ENCODE measurements at places on chromosomes 1 and 21. TPM values are rescaled to one million over a fixed set of nuclear protein-coding genes. Genes with fewer than 3 reads are reported as not detected.
A peak's percentile ranks its signal among the peaks of the same experiment; 100 is the strongest.

- H3K27me3 ChIP-seq: peaks cover 47% of the 10 kb centered on the region
- H3K36me3 ChIP-seq: no peaks in the 10 kb centered on the region
- DNase-seq: peak; percentile 30
- H3K4me3 ChIP-seq: peak overlapping the region; percentile 74
- no peak overlapping the region for H3K27ac ChIP-seq
These were observed 192.8 kb downstream of the PRDM2 start for GRCh38 chr1:13892671-13893325.

The CFAP107 gene
- not detected for total RNA-seq

GRCh38 chr1:235069577-235070563 is 58.8 kb downstream of the TOMM20 start:
- no peak overlapping the region for H3K4me3 ChIP-seq
- no peak for DNase-seq
- H3K36me3 ChIP-seq: no peaks in the 10 kb centered on the region
- H3K27ac ChIP-seq: no peak overlapping the region
- peaks cover 32% of the 10 kb centered on the region for H3K4me1 ChIP-seq

The TNNI3K gene
- 1.3 TPM for total RNA-seq

The MAEL gene
- total RNA-seq: 0.20 TPM

DNA sequence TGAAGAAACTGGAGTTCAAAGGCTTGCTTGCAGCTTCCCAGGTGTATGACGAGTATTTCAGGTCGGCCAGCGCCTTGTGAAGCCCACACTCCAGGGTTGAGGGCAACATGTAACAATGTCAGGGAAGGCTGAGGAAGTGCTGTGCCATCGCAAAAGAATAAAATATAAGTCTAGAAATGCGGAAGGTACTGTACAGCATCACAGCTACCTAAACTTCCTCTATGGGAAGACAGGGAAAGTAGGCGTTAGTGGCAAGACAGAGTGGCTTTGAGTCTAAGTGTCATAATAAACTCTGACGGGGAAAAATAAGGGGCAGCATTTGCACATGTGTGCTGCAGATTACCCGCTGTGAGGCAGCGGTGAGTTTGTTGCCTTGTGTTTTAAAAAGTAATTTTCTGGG is 28.9 kb downstream of the DOP1B start:
- H3K4me1 ChIP-seq: peaks cover 5% of the 10 kb centered on the region
- H3K36me3 ChIP-seq: no peaks in the 10 kb centered on the region
- H3K27ac ChIP-seq: no peak overlapping the region

- H3K27me3 ChIP-seq: no peaks in the 10 kb centered on the region
- peak; percentile 25 for DNase-seq
- peaks cover 38% of the 10 kb centered on the region for H3K4me1 ChIP-seq
- no peaks in the 10 kb centered on the region for H3K36me3 ChIP-seq
- peak overlapping the region; percentile 77 for H3K4me3 ChIP-seq
These were observed 13.0 kb upstream of the GPR137B start for GRCh38 chr1:236129306-236129705.

- H3K27me3 ChIP-seq: no peaks in the 10 kb centered on the region
- no peak for DNase-seq
- no peak overlapping the region for H3K4me3 ChIP-seq
- no peaks in the 10 kb centered on the region for H3K4me1 ChIP-seq
These were observed 66.4 kb upstream of the TNFSF18 start for GRCh38 chr1:173117108-173117633.

GRCh38 chr1:25657883-25658760 is 41.5 kb downstream of the MAN1C1 start:
- peak overlapping the region; percentile 12 for H3K27ac ChIP-seq
- DNase-seq: no peak
- H3K36me3 ChIP-seq: no peaks in the 10 kb centered on the region
- peak overlapping the region; percentile 21 for H3K4me3 ChIP-seq
- H3K27me3 ChIP-seq: no peaks in the 10 kb centered on the region

DNA sequence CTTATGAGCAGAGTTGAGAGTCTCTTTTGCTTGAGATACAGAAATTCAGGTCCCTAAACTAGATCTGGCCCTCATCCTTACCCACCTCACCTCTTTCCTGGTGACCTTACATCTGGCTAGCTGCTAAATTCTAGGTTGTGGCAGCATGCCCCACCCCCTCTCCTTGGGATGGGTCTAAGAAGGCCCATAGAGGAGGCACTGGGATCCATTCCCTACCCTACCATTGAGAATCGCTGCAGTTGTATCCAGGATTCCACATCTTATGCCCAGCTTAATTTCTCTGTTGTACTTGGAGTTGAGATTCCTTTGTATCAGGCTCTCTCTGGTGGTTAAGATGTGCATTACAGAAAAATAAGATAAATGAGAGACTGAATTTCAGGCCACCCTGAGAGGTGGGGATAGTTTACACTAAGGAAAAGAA is 9.5 kb upstream of the TMEM39B start:
- peak overlapping the region; percentile 79 for H3K27ac ChIP-seq
- H3K36me3 ChIP-seq: peaks cover 21% of the 10 kb centered on the region
- H3K27me3 ChIP-seq: no peaks in the 10 kb centered on the region
- DNase-seq: no peak

DNA sequence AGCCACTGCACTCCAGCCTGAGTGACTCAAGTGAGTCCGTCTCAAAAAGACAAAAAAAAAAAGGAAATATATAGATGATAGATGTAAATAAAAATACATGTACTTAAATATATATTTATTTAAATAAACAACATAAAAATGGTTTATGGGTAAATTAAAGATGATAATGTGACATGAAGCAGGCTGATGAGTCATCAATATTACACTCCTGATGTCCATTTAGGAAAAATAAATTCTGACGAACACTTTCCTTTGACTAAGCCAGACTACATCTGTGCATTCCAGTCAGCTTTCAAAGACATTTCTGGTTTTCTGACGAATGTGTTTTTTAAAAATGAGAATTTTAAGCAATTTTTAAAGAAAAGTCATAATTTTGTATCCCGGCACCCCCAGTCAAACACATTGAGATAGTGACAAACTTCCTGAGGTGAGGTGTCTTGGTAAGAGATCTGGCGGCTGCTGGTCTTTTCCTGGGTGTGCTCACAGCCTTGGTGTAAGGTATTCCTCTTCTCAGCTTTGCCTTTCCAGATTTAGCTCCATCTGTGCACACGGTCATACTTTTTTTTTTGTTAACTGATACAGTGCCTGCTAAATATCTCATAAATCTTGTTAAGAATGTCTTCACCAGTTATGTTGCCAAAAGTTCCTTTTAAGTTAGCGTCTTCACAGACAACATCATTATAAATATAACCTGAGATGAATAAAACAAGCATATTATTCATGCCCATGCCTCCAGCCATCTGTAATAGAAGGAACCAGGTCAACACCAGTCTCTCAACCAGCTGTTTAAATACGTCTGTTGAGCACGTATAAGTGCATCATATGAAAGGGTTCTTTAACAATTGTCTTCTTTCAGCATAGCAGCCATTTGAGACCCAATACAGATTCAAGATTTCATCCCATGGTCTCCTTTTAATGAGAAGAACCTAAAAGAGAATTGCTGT is 214.5 kb upstream of the PLD5 start:
- no peak overlapping the region for H3K4me3 ChIP-seq
- no peaks in the 10 kb centered on the region for H3K27me3 ChIP-seq
- H3K36me3 ChIP-seq: no peaks in the 10 kb centered on the region
- H3K27ac ChIP-seq: no peak overlapping the region

- H3K36me3 ChIP-seq: no peaks in the 10 kb centered on the region
- no peak overlapping the region for H3K4me3 ChIP-seq
- H3K4me1 ChIP-seq: peaks cover 4% of the 10 kb centered on the region
- no peak for DNase-seq
- H3K27me3 ChIP-seq: no peaks in the 10 kb centered on the region
- peak overlapping the region; percentile 65 for H3K27ac ChIP-seq
These were observed 242.3 kb downstream of the TOMM20 start for GRCh38 chr1:234886081-234886984.

DNA sequence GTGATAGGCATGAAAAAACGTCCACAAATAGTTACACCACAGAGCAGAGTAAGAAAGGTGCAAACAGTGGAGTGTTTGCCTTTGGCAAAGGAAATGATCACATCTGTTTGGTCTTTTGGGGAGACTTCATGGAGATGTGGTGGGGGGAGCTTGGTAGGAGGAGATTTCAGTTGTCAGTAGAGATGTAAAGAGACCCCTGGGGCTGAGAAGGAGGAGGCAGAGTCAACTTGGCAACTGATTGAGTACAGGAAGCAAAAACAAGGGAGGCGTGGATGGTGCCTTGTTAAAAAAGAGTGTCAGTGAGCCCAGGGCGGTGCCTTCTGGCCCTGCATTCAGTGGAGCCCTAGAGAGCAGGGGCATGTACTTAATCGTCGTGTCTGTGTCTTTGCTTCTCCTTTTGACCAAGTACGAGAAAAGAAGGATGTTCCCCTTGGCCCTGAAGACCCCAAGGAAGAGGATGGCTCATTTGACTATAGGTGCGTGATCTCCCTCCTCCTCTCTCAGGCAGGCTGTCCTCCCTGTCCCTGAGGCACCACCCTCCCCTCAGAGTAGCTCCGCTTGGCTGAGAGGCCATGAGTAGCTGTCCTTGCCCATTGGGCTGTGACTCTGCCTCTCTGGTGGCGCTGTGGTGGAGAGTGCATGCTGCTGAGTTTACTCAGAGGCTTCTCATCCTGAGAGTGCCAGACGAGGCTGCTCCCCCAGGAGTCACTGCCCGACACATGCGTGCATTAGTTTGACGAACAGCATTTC is 30.4 kb upstream of the CNTN2 start:
- H3K27me3 ChIP-seq: peaks cover 11% of the 10 kb centered on the region
- H3K36me3 ChIP-seq: no peaks in the 10 kb centered on the region
- peaks cover 21% of the 10 kb centered on the region for H3K4me1 ChIP-seq
- H3K27ac ChIP-seq: peak overlapping the region; percentile 87

The PGLYRP4 gene
- total RNA-seq: not detected

The AIRE gene
- total RNA-seq: not detected

- DNase-seq: no peak
- H3K4me3 ChIP-seq: no peak overlapping the region
- H3K4me1 ChIP-seq: peaks cover 5% of the 10 kb centered on the region
- no peak overlapping the region for H3K27ac ChIP-seq
These were observed 35.3 kb upstream of the ACTL8 start for GRCh38 chr1:17719874-17720273.

- H3K4me3 ChIP-seq: no peak overlapping the region
- DNase-seq: no peak
- H3K4me1 ChIP-seq: peaks cover 4% of the 10 kb centered on the region
- no peaks in the 10 kb centered on the region for H3K36me3 ChIP-seq
- peaks cover 33% of the 10 kb centered on the region for H3K27me3 ChIP-seq
These were observed 23.1 kb upstream of the PKP1 start for GRCh38 chr1:201260236-201260590.

GRCh38 chr1:17207046-17207445 is 2.1 kb downstream of the PADI1 start:
- H3K36me3 ChIP-seq: no peaks in the 10 kb centered on the region
- H3K27ac ChIP-seq: peak overlapping the region; percentile 43
- peaks cover 19% of the 10 kb centered on the region for H3K27me3 ChIP-seq
- H3K4me3 ChIP-seq: no peak overlapping the region
- peaks cover 10% of the 10 kb centered on the region for H3K4me1 ChIP-seq

- H3K4me3 ChIP-seq: peak overlapping the region; percentile 85
- DNase-seq: no peak
- H3K27ac ChIP-seq: peak overlapping the region; percentile 92
These were observed 59.8 kb downstream of the FAAP20 start for GRCh38 chr1:2134621-2135307.

The SLC6A17 gene
- 0.14 TPM for total RNA-seq

The RRP1 gene
- total RNA-seq: 49.0 TPM

- DNase-seq: no peak
- no peaks in the 10 kb centered on the region for H3K36me3 ChIP-seq
- no peak overlapping the region for H3K27ac ChIP-seq
- peaks cover 18% of the 10 kb centered on the region for H3K27me3 ChIP-seq
- H3K4me1 ChIP-seq: peaks cover 9% of the 10 kb centered on the region
These were observed 162.1 kb downstream of the PTPRU start for GRCh38 chr1:29398431-29398830.

- H3K27me3 ChIP-seq: no peaks in the 10 kb centered on the region
- no peak overlapping the region for H3K27ac ChIP-seq
- no peak for DNase-seq
- no peaks in the 10 kb centered on the region for H3K4me1 ChIP-seq
- H3K4me3 ChIP-seq: no peak overlapping the region
These were observed 51.2 kb upstream of the ADAM30 start for GRCh38 chr1:119947468-119947867.

DNA sequence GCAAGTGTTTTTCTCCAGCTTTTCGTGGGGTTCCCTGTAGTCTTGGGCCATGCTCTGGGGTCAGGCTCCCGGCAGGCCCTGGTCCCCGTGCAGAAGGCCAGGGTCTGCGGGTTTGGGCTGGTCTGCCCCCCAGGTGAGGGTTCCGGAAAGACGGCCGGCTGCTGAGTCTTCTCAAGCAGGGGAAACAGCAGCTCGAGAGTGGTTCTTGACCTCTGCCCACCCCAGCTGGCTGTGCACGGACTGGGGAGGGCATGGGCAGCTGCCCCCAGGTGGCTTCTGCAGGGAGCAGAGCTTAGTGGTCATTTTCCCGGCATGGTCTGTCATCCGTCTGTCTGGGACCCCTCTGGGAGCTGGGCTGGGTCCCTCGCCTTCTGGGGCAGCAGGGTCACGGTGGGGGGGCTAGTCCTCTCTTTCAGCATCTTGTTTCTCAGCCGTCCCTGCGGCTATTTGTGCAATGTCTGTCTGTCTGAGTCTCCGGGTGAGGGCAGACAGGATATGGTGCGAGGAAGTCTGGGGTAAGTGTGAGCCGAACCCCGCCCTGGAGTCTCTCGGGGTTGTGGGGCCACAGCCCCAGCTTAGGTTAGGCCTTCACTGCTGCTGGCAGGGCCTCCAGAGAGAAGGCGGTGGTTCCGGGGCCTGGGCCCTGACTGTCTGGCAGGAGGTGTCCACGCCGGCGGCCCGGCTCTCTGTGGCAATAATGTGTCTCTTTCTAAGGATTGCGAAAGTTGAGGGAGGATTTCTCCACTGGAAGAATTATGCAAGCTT is 6.1 kb downstream of the SKI start:
- H3K36me3 ChIP-seq: no peaks in the 10 kb centered on the region
- H3K4me3 ChIP-seq: peak overlapping the region; percentile 72
- H3K27ac ChIP-seq: peak overlapping the region; percentile 62
- DNase-seq: no peak
- no peaks in the 10 kb centered on the region for H3K27me3 ChIP-seq

The FOXO6 gene
- total RNA-seq: 1.2 TPM

DNA sequence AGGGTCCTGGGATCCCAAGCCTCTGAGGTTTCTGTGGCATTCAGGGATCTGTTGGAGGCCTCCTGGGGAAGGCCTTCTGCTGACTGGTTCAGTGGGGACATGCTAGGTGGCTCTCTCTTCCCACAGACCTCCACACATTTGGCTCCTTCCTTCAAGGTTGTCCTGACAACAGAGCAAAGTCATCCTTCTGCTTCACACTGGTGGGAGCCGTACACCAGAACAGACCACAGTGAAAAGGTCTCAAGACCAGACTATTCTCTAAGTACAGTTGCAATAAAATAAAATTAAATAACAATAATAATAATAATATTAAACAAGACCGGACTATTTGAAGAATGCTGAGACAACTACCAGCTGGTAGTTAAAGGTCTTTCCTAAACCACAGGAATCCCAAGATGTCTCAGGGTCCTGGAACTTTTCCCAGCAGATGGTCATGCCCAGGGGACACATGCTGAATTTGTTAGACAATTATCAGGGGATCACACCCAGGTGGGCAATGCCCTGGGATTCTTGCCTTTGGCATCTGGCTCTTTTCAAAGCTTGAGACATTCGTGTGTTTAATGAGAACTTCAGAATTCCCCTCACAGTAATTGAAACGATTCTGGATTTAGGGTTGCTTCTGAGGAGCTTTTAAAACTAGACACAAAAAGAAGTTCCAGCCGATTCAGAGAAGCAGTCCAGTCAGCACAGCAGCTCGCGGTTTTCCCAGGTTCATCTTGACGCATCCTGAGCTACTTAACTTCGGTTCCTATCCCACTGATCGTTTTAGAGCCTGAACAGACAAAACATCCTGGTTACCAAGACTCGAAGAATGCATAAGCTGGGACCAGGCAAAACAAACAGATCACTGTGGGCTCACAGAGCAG is 22.9 kb downstream of the HTR1D start:
- no peak overlapping the region for H3K27ac ChIP-seq
- H3K27me3 ChIP-seq: peaks cover 7% of the 10 kb centered on the region
- no peak for DNase-seq
- H3K4me3 ChIP-seq: no peak overlapping the region
- H3K4me1 ChIP-seq: peaks cover 5% of the 10 kb centered on the region

Data from neural crest cell (in vitro differentiated cells).